NCI-H748 treated with DMSO at 0.1 percent for 48 hours (cell line): ENCODE measurements at places on chromosomes 1 and 21.

GRCh38 chr1:218182455-218182854 lies 102.6 kb upstream of the RRP15 start:
- no peak for DNase-seq

DNA sequence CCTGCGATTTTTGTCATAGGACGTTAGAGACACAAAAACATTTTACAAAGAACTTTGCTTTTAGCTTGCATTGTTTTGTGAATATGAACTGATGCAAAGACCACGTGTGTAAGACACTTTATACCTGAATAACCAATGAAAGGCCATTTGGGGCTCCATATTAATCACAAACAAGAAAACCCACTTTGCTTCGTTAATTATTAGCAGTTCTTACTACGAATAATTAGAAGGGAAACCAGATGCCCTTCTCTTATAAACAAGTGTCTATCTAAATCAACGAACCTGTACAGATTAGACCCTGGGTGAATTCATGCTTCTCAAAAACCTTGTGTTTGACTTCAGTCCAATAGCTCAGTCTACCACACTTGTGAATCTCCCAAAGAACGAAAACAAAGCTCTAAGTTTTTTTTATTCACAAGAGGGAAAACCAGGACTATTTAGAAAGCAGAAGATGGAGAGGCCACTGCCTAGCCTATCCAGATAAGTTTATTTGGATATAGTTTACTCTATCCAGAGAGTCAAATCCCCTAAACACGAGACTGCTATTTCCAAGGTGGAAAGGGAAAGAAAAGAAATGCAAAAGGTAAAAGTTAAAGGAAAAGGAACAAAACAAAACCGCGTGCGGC lies 897 bp downstream of the CYYR1 start:
- DNase-seq, result no peak

GRCh38 chr1:228933753-228934152 lies 198.5 kb downstream of the RHOU start:
- no peak for DNase-seq

- DNase-seq, result no peak
Observed at GRCh38 chr1:109721042-109721441, 9.0 kb downstream of the GSTM5 start.

- no peak for DNase-seq
Observed at GRCh38 chr1:243751506-243751905, 98.5 kb downstream of the AKT3 start.

DNA sequence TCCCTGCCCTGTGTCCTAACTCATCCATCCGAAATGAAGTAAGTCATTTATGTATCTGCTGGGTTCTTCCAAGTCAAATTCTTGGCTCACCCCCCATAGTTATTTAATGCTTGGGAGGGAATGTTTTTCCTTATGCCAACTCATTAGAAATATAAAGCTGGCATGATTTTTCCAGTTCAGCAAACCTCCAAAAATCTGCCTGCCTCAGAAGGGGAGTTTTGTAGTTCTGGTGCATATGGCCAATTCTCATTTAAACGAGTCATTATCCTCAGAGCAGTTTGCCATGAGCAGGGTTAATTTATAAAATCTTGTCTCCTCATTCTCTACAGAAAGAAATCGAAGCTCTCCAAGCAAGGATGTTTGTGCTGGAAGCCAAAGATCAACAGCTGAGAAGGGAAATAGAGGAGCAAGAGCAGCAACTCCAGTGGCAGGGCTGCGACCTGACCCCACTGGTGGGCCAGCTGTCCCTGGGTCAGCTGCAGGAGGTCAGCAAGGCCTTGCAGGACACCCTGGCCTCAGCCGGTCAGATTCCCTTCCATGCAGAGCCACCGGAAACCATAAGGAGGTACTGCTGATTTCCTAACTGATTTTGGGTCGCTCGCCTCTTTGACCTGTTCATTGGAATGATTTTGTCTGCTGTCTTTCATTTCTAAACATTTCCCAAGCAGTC lies 144.1 kb downstream of the DISC1 start:
- DNase-seq, result no peak

- no peak for DNase-seq
Observed at GRCh38 chr21:33075128-33075527, 5.2 kb downstream of the OLIG1 start.

DNA sequence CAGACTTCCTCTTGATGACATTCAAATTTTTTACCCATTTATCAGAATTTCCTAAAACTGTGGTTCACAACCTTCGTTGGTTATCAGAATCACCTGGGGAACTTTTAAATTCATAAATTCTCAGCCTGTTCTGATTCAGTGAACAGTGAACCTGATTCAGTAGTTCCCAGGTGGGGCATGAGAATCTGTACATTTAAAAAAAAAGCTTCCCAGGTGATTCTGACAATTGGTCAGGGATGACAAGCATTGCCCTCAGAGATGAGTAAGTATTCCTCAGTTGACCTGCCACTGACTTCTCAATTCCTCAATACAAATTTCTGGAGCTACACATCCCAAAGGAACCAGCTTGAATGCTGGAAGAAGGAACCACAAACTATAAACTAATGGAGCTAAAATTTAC lies 23.5 kb upstream of the CR2 start:
- no peak for DNase-seq

GRCh38 chr1:47970882-47971281 lies 26.3 kb downstream of the TRABD2B start:
- DNase-seq, result no peak

GRCh38 chr1:209710093-209710492 lies 5.4 kb downstream of the HSD11B1 start:
- no peak for DNase-seq

DNA sequence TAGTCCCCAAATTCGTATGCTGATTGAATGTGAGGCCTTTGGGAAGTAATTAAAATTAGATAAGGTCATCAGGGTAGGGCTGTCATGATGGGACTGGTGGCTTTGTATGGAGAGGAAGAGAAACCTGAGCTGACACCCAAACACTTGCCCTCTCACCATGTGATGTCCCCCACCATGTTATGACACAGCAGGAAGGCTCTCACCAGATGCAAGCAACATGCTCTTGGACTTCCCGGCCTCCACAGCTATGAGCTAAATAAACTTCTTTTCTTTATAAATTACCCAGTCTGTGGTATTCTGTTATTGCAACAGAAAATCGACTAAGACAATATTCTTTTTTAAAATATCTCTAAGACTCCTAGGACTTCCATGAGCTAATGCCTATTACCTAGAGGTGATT lies 43.6 kb upstream of the GUCA2B start:
- DNase-seq, result no peak

DNA sequence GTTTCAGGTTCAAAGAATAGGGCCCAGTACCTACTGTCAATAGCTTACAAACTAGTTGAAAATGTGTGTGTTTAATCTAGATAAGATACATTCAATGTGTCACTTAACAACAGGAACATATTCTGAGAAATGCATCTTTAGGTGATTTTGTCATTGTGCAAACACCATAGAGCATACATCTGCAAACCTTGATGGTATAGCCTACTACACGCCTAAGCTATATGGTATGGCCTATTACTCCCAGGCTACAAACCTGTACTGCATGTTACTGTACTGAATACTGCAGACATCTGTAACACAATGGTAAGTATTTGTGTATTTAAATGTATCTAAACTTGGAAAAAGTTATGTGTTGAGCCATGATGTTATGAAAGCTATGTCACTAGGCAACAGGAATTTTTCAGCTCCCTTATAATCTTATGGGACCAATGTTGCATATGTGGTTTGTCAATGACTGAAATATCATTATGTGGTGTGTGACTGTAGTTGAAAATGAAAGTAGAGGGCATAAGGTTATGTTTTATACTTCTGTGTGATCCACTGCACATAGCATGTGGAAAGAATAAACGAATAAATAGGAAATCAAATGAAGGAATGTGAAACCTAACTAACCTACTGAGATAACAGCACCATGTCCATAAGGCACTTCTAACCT lies 129.0 kb upstream of the CAMK1G start:
- no peak for DNase-seq

- no peak for DNase-seq
Observed at GRCh38 chr1:179231923-179232322, 2.4 kb upstream of the ABL2 start.

GRCh38 chr1:82778612-82779011 lies 977.9 kb downstream of the ADGRL2 start:
- no peak for DNase-seq

GRCh38 chr1:12380326-12381249 lies 150.8 kb downstream of the VPS13D start:
- no peak for DNase-seq

- DNase-seq, result peak; percentile 41
Observed at GRCh38 chr1:204072931-204073836, at the start of gene SOX13. SOX13 (plus strand) TSS chr1:204073115; CDS start chr1:204112916, 39,801 bp downstream.

- DNase-seq, result no peak
Observed at GRCh38 chr1:162405800-162406199, 6.1 kb downstream of the SH2D1B start.

GRCh38 chr1:214455479-214455878 lies 95.9 kb downstream of the PTPN14 start:
- no peak for DNase-seq

DNA sequence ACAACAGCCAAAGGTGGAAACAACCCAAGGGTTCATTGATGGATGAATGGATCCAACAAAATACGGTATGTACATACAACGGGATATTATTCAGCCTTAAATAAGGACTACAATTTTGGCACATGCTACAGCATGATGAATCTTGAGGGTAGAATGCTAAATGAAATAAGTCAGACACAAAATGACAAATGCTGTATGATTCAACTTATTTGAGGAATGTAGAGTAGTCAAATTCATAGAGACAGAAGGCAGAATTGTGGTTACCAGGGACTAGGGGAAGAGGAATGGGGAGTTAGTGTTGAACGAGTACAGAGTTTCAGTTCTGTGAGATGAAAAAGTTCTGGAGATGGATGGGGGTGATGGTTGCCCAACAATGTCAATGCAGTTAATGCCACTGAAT lies 118.0 kb upstream of the PAXBP1 start:
- no peak for DNase-seq

DNA sequence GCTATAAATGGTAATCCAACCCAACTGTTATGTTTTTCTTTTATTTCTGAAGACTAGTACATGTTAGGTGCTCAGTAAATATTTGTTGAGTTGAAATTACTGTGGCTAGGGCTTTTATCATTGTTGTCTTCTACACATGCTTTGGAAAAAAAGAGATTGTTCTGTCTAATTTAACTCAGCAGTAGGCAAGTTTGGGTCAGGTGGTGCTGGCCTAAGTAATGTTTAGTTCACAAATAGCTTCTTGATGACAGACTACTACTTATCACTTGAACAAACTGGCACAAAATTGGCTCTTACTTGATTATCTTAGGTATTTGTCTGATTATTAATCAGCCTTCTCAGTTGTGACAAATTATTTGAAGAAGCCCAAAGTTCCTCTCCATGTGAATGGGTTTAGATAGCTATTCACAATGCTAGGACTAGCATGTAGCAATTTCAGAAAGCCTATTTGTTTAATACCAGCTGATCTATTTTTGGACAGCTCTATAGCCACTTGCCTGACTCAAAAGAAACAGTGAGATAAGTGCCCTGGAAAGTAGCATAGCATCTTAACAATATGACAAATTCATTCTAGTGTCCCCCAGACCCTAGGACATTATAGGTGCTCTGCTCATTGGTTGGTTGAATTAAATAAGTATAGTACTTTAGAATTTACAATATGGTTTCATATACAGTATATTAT lies 32.6 kb downstream of the TMEM200B start:
- DNase-seq, result peak; percentile 90

- DNase-seq, result no peak
Observed at GRCh38 chr1:167369175-167369574, 148.5 kb downstream of the POU2F1 start.

- no peak for DNase-seq
Observed at GRCh38 chr21:14866859-14867765, 197.7 kb downstream of the NRIP1 start.

- DNase-seq, result no peak
Observed at GRCh38 chr1:8113262-8114220, 87.4 kb upstream of the ERRFI1 start.

DNA sequence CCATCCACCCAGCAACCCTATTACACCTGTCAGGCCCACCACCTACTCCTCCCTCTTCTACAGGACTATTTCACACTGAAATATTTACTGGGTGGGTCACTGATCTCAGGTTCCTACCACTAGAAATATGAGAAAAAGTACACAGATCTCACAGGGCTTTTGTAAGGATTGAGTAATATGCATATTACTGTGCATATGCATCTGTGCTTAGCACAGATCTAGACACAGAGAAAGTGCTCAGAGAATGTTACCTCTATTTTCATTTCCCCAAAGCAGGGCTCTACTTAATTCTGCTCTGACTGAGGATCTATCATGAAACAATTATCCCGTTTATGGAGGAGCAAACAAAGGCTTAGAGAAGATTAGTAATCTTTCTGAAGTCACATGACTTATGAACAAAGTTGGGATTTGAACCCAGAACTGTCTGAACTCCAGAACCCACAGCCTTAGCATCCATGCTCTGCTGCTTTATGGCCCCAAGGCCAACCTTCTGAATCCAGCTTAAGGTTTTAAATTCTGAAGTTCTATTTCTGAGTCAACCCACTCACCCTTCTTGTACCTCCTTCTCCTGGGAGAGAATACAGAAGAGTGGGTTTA lies 11.8 kb downstream of the TSSK3 start:
- DNase-seq, result no peak

DNA sequence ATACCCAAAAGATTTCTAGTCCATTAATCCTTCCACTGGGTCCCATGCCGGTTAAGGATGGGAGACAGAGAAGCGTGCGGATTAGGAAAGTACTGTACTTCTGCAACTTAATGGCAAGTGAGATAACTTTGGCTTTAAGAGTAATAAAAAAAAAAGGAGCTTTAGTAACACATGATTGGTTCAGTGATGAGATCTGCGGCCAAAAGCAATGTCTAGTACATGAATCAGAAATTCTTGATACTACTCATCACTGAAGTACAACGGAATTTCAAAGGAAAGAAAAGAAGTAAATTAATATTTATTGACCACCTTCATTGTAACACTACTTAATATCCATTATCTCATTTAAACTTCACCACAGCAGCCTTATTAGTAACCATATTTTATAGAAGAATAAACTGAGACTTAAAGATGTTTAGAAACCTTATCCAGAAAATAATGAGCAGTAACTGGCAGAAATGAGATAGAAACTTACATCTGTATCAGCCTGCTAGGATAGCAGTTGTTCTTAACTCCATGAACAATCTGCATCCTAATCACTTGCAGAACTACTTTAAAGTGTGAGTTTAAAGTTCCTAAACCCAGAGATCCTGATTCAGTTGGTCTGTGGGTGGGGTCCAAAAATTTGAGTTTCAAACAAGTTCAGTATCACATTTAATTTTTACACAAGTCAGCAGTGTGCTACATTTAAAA lies 14.1 kb upstream of the NUF2 start:
- DNase-seq, result no peak

GRCh38 chr1:27133991-27134390 lies 20.9 kb downstream of the SLC9A1 start:
- DNase-seq, result no peak

- DNase-seq, result peak; percentile 59
Observed at GRCh38 chr1:184407816-184408510, 21.1 kb downstream of the C1orf21 start.

GRCh38 chr21:37886726-37887299 lies 29.4 kb downstream of the KCNJ6 start:
- DNase-seq, result no peak

- no peak for DNase-seq
Observed at GRCh38 chr1:199399996-199400724, 627.4 kb upstream of the NR5A2 start.
